Putamen (tissue), 1 donor: ENCODE measurements at places on chromosomes 5 and 9.

GRCh38 chr5:140236891-140237598 lies 62.1 kb downstream of the CYSTM1 start:
- DNase-seq = no peak

GRCh38 chr9:99058964-99059921 lies 45.7 kb upstream of the TGFBR1 start:
- peak; percentile 46 for DNase-seq

GRCh38 chr5:162514116-162514515 lies 446.5 kb downstream of the GABRG2 start:
- no peak for DNase-seq

DNA sequence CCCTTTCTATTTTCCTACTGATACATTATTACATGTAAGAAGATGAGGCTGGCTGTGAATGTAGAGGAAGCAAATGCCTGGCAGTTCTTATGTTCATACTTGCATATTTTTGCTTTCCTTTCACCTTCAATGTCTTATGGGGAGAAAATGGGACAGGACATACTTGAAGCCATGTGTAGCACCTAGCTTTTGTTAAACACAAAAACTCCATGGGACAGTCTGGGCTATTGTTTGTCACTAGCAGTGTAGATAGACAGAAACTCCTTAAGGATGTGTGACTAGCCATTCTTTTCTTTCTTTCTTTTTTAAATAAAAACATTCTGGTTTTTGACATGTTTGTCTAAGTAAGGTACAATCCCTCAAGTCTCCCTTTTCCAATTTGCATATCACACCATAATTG lies 122.7 kb downstream of the ARL15 start:
- no peak for DNase-seq

DNA sequence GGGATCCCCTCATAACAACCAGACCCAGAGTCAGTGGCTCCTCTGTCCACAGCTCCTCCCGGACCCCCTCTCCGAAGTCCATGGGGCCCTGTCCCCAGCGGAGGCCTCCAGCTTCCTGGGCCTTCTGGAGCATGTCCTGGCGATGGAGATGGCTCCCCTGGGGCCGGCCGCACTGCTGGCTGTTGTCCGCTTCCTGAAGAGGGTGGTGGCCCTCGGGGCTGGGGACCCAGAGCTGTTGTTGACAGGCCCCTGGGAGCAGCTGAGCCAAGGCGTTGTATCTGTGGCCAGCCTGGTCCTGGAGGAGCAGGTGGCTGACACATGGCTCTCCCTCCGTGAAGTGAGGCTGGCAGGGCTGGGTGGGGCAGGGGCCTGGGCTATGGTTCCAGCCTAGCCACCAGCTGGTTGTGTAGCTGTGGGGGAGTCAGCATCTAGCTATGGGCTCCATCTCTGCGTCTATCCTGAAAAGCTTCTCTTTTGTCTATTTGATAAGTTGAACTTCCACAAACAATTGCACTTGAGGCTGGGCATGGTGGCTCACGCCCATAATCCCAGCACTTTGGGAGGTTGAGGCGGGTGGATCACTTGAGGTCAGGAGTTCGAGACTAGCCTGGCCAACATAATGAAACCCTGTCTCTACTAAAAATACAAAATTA lies 4.7 kb downstream of the ADGRD2 start:
- no peak for DNase-seq

GRCh38 chr9:79686381-79687130 lies 114.8 kb downstream of the TLE4 start:
- DNase-seq = no peak

DNA sequence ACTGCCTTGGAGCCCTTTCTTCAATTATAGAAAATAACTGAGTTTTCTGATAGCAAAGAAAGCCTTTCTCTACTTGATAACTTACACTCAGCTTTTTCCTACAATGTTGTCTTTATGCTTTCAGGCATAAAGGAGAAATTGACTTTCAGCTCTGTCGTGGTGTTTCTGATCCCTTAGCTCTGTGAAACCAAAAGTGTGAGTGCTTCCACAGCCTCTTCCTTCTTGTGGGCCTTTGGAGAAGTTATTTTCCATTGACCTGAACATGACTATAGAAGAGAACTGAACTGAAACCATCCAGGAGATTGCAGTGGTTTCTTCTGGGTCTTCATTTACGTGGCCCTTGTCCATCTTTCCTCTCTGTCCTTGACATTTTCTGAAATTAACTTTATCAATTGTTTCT lies 59.5 kb upstream of the EQTN start:
- DNase-seq = no peak

- no peak for DNase-seq
These were observed 382.6 kb downstream of the ADGRV1 start for GRCh38 chr5:90941002-90941720.

GRCh38 chr5:58961631-58962280 lies 378.9 kb downstream of the RAB3C start:
- no peak for DNase-seq

- DNase-seq = no peak
These were observed 41.9 kb downstream of the TNFAIP8 start for GRCh38 chr5:119397518-119398380.

GRCh38 chr5:136018814-136019783 lies 9.7 kb upstream of the TGFBI start:
- no peak for DNase-seq

GRCh38 chr5:113108485-113108884 lies 131.9 kb downstream of the DCP2 start:
- no peak for DNase-seq

- DNase-seq = no peak
These were observed 292.5 kb downstream of the PARP8 start for GRCh38 chr5:50958852-50959457.

DNA sequence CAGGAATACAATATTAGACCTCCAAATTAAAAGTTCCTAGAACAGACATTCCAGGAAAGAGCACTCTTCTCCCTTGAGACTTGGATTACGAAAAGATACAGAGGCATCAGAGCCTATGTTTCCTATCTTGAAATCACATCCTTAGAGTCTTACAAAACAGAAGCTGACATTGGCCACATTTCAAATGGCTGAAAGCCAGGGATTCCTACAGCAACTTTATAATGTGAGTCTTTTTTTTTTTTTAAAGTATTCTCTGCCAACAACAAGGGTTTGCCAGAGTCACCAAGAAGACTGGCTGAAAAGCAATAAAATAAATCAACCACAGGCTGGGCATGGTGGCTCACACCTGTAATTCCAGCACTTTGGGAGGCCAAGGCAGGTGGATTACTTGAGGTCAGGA lies 63.1 kb downstream of the TRPM6 start:
- no peak for DNase-seq

DNA sequence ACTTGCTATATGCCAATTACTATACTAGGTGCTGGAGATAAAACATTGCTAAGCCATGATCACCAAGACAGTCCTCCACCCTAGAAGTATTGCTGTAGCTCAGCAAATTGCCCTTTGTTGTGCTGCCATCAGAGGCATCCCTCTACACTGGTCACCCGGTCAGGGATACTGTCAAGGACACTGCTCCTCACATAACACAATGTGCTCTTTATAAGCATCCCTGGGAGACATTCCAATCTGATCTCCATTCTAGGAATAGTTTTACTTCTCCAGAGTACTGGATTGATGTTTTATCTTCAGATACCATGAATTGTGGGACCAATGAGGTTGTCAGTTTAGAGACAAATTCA lies 10.4 kb upstream of the DNAJA1 start:
- no peak for DNase-seq

GRCh38 chr9:83266331-83266665 lies 203.4 kb upstream of the RASEF start:
- no peak for DNase-seq

DNA sequence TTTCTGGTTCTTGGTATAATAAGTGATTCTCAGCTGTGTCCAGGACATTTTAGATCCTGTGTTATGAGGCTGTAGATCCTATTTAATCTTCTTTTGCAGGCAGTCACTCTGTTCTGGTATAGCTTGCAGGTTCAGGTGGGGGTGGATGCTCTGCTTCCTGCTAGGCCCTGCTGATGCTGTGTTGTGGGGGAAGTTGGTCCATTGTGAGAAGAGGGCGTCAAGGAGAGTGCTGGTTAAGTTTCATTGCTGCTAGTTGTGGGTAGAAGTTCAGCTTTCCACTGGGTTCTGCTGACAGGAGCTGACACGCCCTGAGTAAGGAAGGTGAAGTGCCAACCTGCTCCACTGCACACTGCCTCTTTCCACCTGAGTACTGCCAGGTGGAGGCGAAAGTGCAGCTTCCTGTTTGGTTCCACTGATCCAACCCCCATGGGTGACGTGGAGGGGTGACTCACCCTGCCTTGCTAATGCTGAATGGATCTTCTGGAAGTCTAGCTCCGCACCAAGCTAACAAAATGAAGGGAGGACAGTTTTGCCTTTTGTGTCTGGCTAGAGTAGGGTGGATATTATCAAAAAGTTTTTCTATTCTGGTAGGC lies 16.3 kb downstream of the NMRK1 start:
- no peak for DNase-seq
